ENCODE measurements at places on chromosomes 6 and 20.

- no peak for DNase-seq
Observed at GRCh38 chr6:28353981-28354676, 4.4 kb downstream of the ZKSCAN3 start.

DNA sequence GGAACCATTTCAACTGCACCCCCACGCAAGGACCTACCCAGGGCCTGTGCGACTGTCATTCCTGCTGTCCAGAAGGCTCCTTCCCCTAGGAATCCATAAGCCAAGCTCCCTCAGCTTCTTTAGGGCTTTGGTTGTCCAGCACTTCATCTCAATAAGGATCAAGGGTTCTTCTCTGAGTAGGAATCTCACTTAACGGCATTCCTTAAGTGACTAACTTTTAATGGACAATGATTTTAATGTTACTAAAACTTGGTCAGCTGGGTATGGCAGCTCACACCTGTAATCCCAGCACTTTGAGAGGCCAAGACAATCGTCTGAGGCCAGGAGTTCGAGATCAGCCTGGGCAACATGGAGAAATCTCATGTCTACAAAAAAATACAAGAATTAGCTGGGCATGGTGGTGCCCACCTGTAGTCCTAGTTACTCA lies 13.4 kb downstream of the UBE2V1 start:
- no peak for DNase-seq

DNA sequence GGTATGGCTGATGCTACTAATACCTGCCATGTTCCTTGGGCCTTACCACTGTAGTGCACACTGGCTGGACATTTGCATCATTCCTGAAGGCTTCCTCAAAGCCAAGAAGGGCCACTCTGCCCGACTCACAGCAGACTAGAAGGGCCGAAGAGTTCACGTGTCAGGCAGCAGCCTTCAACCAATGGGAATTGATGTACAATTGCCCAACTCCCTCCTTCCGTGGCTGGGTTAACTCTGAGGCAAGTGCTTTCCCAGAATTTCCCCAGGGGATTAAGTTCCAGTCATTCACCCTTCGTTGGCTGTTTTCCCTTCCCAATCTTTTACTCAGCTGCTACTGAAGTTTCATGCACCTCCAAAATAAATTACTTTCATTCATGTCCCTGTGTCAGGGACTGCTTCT lies 29.8 kb downstream of the PSMB9 start:
- no peak for DNase-seq

GRCh38 chr6:159178847-159179246 lies 9.6 kb downstream of the FNDC1 start:
- DNase-seq = no peak

- no peak for DNase-seq
Observed at GRCh38 chr6:5996714-5997419, 9.9 kb downstream of the NRN1 start.

DNA sequence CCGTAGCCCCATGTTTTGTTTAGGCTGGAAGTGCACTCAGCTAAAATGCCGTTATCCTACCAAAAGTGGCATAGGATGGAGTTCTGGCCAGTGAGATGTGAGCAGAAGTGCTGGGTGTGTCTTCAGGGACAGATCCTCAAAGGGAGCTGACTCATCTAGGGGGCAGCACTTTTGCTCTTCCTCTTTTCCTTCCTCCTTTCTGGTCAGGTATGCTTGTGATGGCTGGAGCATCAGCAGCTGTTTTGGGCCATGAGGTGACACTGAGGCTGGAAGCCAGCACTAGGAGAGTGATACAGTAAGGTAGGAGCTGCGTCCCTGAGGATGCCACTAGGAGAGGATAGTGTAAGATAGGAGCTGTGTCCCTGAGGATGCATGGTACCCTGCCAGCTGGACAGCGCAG lies 4.6 kb upstream of the OSBPL2 start:
- DNase-seq = no peak

DNA sequence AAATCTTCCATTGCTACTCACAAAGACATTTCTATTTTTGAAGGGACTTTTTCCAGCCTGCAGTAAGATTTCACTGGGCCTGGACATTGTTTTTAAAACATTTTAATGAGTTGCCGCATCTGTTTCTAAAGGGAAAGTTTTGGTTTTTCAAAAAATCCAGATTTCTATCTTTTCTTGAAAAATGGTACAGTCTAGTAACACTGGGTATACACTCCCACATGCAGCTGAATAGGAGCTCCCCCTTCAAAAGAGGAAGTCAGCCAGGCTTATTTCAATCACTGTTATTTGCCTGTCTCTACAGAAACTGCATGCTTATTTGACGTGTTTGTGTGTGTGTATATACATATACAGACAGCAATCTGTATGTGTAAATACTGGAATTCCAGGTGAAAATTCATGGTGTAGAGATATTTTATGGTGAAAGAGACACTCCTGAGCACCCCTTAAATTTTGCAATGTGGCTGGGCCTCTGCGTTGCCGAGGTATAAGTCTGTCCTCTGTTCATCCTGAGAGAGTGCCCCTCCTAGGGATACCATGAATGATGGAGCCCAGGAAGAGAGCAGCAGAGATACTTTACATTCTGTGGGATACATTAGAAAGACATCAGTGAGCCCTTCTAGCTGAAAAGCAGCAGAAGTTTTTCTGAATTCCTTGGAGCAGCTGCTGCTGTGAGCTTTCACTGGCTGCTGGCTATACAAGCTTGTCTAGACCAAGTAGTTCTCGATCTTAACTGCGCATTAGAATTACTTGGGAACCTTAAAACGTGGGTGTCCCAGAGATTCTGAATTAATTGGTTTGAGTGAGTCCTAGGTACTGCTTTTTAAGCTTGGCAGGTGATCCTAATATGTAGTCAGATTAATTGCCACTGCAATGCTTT lies 12.0 kb upstream of the ABRACL start:
- no peak for DNase-seq

GRCh38 chr20:11350126-11351005 lies 567.3 kb upstream of the BTBD3 start:
- no peak for DNase-seq

- no peak for DNase-seq
Observed at GRCh38 chr6:137968901-137969300, 101.8 kb downstream of the TNFAIP3 start.

GRCh38 chr20:38829296-38829875 lies 23.9 kb downstream of the PPP1R16B start:
- DNase-seq = no peak

DNA sequence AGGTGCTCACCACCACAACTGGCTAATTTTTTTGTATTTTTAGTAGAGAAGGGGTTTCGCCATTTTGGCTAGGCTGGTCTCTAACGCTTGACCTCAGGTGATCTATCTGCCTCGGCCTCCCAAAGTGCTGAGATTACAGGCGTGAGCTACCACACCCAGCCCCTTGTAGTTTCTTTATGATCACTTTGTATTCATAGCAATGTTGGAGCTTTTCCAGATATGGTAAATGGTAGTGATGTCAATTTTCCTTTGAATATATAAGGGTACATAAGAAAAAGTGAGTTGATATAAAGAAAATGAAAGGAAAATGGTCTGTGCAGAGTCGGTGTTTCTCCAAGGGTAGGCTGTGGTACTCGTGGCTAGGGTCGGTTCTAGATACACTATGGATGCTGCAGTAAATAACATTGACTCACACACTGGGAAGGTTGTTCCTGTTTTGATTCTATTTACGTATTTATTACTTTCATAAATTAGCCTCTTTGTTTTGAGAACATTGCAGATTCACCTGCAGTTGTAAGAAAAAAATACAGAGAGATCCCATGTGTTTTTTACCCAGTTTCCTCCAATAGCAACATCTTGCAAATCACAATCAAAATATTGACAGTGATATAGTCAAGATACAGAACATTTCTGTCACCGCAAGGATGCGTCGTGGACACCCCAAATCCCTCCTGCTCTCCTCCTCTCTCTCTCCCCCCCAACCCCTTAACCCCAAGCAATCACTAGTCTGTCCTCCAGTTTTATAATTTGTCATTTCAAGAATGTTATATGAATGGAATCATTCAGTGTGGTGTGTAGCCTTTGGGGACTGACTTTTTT lies 2.5 kb downstream of the ZNF831 start:
- DNase-seq = no peak

DNA sequence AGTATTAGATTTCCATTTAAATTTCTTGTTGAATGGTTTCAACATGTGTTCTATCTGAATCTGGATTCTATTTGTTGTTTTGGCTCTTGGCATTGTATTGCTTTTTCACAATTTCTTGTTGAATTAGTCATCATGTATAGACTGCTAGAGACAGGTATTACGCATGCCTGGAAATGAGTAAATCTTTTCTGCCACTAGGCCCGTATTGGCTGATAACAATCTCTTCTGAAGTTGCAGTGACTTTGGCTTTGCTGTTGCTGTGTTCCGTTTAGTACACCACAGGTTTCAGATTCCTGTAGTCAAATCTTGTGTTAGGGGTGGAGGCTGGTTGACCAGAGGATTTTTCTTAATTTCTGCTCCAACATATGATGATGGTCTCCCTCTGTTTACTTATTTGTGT lies 1339.4 kb downstream of the GRIK2 start:
- DNase-seq = no peak

- DNase-seq = no peak
Observed at GRCh38 chr6:101517632-101518031, 124.1 kb downstream of the GRIK2 start.

- no peak for DNase-seq
Observed at GRCh38 chr6:83978324-83978734, 55.2 kb upstream of the MRAP2 start.

- no peak for DNase-seq
Observed at GRCh38 chr20:18272451-18272850, 15.9 kb upstream of the ZNF133 start.

DNA sequence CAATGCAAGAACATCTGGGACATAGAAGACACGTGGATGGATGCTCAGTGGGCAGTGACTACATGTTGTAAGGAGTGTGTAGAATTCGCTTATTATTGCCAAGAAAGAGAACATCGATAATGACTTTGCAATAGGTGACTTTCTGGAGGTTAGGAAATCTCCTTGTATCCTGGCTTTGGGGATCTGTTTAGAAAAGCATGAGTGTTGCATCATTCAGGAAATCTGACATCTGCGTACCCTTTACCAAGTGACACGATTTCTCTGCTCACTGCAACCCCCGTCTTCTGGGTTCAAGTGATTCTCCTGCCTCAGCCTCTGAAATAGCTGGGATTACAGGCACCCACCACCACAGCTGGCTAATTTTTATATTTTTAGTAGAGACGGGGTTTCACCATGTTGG lies 23.2 kb downstream of the RIN2 start:
- no peak for DNase-seq

GRCh38 chr20:63376283-63377250 lies 15.4 kb upstream of the CHRNA4 start:
- no peak for DNase-seq

DNA sequence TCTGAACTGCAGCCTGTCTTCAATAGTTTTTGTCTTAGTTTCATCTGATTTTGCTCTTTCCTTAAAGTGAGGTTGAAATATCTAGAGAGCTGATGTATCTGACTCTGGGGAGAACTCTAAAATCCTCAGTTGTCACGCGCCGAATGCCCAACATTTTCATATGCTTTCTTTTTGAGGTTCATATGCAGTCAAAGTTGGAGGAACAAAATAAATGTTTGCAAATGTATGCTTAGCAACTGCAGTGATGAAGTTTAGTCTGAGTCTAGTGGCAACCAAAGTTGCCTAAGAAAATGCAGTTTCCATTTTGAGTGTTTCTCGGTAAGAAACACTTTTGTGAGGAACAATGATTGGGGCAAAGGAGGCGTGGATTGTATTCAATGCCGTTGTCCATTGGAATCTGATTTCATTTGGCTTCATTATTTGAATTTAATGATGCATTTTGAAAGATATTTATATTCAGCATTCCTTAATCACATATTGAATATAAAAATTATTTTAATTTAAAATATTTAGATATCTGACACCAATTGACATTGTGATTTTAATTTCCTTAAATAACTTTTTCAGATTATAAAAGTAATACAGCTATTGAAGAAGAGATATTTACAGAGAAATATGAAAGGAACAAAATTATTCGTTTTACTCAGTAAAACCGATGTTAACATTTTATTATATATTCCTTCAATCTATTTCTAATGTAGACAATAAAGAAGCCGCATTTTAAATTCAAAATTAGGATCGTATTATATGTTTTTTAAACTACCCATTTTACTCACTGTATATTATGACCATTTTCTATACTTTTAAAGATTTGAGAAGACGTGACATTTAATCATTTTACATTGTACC lies 122.0 kb downstream of the PLEKHG1 start:
- no peak for DNase-seq

- no peak for DNase-seq
Observed at GRCh38 chr20:1982686-1983085, 11.2 kb downstream of the PDYN start.

GRCh38 chr6:155402656-155403304 lies 52.9 kb downstream of the NOX3 start:
- no peak for DNase-seq

GRCh38 chr6:16031278-16031981 lies 97.5 kb upstream of the MYLIP start:
- DNase-seq = no peak

DNA sequence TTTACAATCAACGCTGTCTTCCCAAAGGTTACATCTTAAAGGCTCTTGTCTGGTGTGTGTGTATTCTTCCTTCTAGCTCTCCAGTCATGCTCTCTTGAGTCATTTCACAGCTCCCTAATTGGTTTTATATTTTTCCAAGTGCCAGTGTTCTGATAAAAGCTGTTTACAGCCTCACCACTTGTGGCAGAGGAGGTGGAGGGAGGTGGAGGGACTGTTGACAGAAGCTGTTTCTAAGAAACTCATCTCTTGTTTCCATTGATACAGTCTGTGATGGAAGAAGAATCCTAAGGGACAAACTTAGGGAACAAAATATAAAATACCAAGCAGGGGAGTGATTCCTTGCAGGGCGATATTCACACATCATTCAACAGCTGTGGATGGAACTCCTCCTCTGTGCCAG lies 64.0 kb downstream of the QRSL1 start:
- DNase-seq = no peak

DNA sequence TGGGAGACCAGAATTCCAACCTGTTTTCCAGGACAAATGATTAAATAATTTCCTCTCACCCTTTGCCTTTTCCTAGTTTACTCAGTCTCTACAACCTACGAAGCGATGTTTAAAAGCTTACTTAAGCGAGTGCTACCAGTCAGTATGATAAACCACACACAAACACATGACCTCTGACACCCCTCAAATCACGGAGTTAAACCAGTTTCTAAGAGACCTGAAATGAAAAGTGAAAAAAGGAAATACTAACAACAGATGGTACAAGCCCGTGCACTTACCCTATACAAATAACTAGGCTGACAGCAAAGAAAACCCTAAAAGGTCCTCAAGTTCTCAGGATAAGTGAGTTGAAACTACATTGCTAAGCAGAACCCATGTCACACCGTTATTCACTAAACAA lies 7.7 kb downstream of the TNFRSF21 start:
- no peak for DNase-seq

All from CD4-positive, alpha-beta T cell (primary cell).